WERI-Rb-1 (cell line): ENCODE measurements at places on chromosomes 3 and 15.

DNA sequence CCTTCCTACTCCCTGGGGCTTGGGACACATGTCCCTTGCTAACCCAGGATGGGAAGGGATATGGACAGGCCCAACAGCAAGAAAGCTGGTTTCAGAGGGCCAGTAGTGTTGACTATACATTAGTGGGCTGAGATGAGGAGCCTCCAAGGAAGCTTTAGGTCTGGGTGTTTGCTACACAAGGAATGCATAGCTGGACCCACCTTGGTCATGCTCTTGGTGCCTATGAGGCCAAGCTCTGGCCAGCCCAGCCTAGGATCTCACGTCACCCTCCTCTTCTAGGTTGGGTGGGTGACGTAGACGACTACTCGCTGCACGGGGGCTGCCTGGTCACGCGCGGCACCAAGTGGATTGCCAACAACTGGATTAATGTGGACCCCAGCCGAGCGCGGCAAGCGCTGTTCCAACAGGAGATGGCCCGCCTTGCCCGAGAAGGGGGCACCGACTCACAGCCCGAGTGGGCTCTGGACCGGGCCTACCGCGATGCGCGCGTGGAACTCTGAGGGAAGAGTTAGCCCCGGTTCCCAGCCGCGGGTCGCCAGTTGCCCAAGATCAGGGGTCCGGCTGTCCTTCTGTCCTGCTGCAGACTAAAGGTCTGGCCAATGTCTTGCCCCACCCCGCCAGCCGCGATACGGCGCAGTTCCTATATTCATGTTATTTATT lies 653 bp upstream of the WDR6 start:
- no peak for DNase-seq

DNA sequence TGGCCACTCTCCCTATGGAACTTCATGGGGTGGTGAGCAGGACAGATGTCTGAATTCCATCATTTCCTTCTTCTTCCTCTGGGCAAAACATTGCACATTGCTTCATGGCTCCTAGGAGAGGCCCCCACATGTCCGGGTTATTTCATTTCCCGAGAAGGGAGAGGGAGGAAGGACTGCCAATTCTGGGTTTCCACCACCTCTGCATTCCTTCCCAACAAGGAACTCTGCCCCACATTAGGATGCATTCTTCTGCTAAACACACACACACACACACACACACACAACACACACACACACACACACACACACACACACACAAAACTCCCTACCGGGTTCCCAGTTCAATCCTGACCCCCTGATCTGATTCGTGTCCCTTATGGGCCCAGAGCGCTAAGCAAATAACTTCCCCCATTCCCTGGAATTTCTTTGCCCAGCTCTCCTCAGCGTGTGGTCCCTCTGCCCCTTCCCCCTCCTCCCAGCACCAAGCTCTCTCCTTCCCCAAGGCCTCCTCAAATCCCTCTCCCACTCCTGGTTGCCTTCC lies 1.9 kb downstream of the RHO start:
- DNase-seq = no peak

- no peak for DNase-seq
These were observed 68.2 kb downstream of the AAGAB start for GRCh38 chr15:67186226-67186649.

- DNase-seq = no peak
These were observed 50.3 kb upstream of the DPH6 start for GRCh38 chr15:35596285-35596684.

DNA sequence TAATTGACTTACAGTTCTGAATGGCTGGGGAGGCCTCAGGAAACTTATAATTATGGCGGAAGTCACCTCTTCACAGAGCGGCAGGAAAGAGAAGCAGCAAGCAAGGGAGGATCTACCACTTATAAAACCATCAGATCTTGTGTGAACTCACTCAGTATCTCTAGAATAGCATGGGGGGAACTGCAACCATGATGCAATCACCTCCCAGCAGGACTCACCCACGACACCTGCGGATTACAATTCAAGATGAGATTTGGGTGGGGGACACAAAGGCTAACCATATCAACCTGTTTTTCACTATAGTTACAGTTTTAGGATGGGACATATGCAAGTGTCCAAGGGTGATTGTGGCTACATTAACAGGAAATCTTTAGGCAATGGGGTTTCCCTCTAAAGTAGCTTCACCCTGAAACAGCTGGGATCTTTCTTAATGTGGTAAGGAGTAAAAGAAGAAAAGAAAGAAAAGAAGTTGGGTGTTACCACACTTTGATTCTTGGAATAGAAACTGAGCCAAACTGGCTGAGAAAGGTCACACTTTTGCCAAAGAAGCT lies 453.8 kb downstream of the OTOL1 start:
- DNase-seq = no peak

- DNase-seq = peak; percentile 89
These were observed 2.2 kb upstream of the THRB start for GRCh38 chr3:24496529-24497482.

DNA sequence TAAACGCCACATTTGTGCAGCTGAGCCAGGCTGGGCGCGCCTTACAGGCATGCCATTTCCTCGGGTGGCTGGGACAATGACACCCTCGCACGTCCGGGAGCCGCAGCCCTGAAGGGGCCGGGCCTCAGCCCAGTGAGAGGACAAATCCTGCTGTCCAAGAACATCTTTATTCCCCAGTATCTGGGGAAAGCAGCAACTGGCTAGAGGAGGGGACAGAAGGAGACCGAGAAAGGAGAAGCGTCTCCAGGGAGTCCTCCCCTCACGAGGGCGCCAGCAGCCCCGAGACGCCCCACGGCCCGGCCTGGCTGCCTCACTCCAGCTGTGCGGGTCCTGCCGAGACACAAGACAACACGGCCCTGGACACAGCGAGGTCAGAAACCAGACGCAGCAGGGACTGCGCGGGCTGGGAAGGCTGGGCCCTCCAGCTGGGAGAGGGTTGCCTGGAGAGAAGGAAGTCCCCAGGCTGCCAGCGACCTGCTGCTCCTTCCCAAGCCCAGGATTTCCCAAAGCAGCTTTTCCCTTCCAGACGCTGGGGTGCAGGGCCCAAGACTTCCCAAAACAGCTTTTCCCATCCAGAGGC lies 130.2 kb downstream of the CHSY1 start:
- peak; percentile 76 for DNase-seq

DNA sequence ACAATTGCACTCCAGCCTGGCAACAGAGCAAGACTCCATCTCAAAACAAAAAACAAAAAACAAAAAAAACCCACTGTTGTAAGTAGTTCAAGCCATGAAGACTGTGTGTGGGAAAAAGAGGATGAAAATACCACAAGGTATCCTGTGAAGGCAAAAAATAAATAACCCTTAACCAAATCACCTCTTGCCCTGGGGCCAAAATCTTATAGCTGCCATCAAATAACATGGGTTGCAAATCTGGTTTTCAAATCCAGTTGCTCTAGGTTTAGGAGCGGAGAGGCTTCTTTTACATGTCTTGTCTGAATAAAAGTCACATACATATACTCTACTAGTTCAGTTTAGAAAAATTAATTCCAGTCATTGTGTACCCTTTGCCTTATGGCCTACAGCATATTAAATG lies 87.0 kb upstream of the STT3B start:
- no peak for DNase-seq

DNA sequence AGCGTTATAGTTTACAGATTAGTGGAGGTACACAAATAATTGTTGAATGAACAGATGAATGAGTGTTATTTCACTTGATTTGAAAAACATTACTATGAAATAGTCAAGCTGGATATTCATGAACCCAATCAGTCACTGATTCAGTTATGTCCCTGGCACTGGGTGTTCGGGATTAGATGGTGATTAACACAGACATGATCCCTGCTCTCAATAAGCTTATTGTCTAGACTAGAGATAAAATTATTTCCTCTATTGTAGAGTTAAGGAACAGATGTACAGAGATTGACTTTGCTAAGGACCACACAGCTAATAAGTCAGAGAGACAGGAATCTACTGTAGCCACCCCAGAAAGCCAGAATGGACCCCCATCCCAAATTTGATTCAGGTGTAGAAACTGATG lies 963 bp downstream of the GRAMD1C start:
- DNase-seq = peak; percentile 48

- DNase-seq = no peak
These were observed 95.7 kb upstream of the CHRM5 start for GRCh38 chr15:33872416-33873106.

GRCh38 chr3:124772081-124772831 lies 42.0 kb downstream of the UMPS start:
- DNase-seq = peak; percentile 12

- DNase-seq = no peak
These were observed 78.0 kb downstream of the CHCHD6 start for GRCh38 chr3:126781889-126782491.

DNA sequence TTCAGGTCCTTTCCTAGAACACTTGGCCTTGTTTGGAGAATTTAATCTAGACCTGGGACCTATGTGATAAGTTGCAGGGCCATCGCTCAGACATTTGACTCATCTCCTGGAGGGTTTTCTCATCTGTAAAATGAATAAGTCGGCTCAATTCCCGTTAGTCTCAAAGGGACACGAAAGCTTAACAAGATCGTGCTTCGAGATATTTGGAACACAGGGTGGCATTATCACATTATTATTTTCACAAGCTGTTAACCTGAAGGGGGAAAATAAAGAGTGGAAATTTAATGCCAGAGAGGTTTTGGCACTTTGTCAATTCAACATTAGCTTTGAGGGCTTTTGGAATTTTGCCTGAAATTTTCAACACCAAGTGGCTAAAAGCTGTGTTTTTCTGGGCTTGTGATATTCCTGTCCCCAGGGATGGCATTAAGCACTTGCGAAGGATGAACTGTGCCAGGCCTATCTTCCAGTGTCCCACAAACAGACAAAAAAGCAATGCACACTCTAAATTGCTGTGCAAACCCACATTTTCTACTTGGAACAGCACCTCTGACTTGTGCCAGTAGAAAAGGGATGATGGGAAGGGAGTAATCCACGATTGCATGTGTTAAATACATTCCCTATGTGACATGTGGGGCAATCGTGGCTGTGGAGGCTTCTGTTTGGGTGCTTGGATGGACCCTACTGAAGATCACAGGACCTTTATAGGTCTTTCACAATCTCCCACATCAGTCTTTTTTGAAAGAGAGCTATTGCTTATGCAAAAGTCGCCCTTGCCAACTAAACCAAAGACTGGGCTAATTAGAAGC lies 478.7 kb downstream of the MFSD1 start:
- no peak for DNase-seq

DNA sequence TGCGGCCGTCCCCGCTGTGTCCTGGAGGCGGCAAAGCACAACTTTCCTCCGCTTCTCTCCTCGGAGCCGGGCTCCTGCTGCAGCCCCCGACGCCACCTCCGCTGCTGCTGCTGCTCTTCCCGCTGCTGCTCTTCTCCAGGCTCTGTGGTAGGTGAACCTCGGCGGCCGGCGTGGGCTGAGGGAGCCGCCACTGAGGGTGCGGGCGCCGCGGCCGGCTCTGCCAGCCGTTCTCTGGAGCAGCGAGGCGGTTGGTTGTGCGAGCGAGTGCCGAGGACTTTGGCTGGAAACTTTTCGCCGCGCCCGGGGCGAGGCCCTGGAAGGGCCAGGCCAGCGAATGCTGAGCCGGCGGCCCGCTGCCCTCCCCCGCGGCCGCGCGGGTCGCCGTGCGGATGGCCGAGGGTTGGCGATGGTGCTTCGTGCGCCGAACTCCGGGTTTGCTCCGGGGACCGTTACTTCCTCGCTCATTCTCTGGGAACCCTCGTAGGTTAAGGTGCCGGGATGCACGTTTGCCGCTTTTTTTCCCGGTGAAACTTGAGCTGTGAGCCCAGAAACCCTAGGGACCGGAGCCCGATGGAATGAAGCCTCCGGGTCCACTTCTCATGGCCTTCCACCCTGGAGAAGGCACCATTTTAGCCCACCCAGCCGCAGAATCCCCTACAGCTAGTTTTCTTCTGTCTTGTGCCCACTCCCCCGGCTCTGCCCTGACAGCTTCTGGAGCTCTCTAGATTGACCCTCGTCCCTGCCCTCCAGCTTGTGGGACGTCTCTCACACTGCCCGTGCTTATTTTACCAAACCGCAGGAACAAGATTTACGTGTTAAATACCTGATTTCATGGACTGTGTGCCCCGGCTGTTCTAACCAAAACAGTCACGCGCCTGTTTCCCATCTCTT lies 660 bp downstream of the NECTIN3 start:
- peak; percentile 11 for DNase-seq

- DNase-seq = no peak
These were observed 9.4 kb downstream of the DAZL start for GRCh38 chr3:16595778-16596177.

DNA sequence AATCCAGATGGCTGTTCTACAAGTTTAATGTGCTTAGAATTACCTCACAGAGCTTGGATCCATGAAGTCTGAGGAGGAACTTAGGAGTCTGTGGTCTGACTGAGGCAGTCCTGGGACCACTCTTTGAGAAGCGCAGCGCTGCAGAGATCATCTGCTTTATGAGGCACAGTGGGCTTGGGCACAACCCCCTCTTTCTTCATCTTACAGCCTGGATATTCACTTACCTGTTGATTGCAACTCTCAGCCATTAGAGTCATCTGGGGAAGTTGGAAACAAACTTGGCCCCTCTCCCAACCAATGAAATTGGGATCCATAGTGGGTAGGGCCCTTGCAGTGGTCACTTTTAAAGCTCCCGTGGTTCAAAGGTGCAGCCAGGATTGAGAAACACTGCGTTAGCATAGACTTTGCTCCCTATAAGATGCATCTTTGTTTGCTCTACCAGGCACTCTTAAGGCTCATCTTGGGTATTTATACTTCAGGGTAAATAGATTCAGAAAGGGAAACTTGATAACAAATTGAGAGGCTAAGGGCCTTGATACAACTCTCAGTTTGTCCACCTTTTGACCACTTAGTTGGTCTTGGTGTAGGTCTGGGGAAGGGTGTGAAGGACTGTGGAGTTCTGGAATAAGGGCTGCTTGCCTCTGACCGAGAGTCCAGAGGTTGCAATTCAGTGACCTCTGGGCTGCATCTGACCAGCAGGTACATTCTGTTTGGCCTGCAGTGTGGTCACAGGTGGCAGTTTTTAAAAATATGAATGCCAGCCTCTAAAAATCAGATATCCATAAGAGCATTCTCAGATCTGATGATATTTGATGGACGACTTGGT lies 22.8 kb downstream of the FEM1B start:
- no peak for DNase-seq

GRCh38 chr3:172622916-172623700 lies 87.8 kb downstream of the NCEH1 start:
- DNase-seq = peak; percentile 31

GRCh38 chr15:96320107-96320506 lies 10.4 kb upstream of the NR2F2 start:
- DNase-seq = no peak
